ENCODE measurements at places on chromosomes 2 and 18.

- no peak for DNase-seq
Observed at GRCh38 chr2:111653103-111653624, 230.8 kb downstream of the ANAPC1 start.

- DNase-seq: no peak
Observed at GRCh38 chr2:239283961-239284795, 116.6 kb downstream of the HDAC4 start.

GRCh38 chr2:214995409-214995808 is 143.0 kb downstream of the ABCA12 start:
- no peak for DNase-seq

DNA sequence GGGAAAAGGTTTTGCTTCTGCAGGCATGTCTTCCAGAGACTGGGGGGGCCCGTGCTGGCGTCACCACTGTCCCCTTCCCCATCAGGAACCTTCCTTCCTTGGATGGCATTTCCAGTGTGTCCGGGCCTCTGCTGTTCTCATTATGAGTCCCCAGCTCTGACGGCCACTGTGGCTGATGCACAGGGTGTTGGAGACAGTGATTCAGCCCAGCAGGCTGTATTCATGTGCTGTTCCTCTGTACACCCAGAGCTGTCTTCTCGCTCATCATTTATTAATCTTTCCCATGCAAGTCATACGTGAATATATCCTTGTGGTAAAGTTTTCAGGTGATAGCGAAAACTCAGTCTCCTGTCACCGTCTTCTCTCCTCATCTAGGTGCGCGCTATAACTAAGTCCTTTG is 57.7 kb downstream of the ASAP2 start:
- DNase-seq: no peak

DNA sequence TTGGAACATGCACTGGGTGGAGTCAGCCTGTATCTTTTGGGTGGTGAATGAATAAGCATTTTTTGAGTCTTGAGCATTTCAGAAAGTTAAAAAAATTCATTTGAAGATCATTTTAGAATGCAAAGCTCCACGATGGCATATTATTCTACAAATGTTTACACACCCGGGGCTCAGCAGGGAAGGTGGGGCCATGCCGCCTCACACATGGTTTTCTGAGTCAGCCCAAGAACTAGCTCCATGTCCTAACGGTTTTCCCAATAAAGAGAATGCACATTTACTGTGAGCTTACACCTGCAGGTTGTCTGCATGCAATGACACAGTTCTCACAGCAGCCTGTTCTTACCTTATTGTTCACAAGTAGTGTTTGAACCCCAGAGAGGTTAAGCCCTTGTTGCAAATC is 670.3 kb downstream of the GALR1 start:
- DNase-seq: no peak

GRCh38 chr2:15973481-15974401 is 33.4 kb downstream of the MYCN start:
- DNase-seq: no peak

GRCh38 chr18:79026491-79026890 is 42.7 kb upstream of the ATP9B start:
- no peak for DNase-seq

Data from NCI-H2029 treated with DMSO at 0.1 percent for 48 hours (cell line).